Thymus (tissue), 14 donors: ENCODE measurements at places on chromosomes 12 and 14. TPM values are rescaled to one million over a fixed set of nuclear protein-coding genes. Genes with fewer than 3 reads are reported as not detected.

The RIPK3 gene
- polyA plus RNA-seq: 15.2 TPM

The NUMB gene
- polyA plus RNA-seq: 38.3 TPM

The C12orf54 gene
- polyA plus RNA-seq: 3.5 TPM

The SLC5A8 gene
- 0.55 TPM for polyA plus RNA-seq

The KRT79 gene
- polyA plus RNA-seq: 25.8 TPM

The TCL1B gene
- 0.14 TPM for polyA plus RNA-seq

The ZFYVE26 gene
- 6.2 TPM for polyA plus RNA-seq

The SLCO1B1 gene
- polyA plus RNA-seq: not detected

The TMPRSS12 gene
- polyA plus RNA-seq: not detected

The EFS gene
- 5.2 TPM for polyA plus RNA-seq

The RGS6 gene
- 0.80 TPM for polyA plus RNA-seq

The SERPINA4 gene
- 0.41 TPM for polyA plus RNA-seq

The NPAS3 gene
- polyA plus RNA-seq: 1.0 TPM

The GLS2 gene
- 2.6 TPM for polyA plus RNA-seq

The PIK3C2G gene
- polyA plus RNA-seq: 0.05 TPM

The BRF1 gene
- 29.8 TPM for polyA plus RNA-seq

The C12orf76 gene
- polyA plus RNA-seq: 21.5 TPM

The CELA1 gene
- 0.71 TPM for polyA plus RNA-seq

The E2F7 gene
- polyA plus RNA-seq: 0.80 TPM

The GTF2H3 gene
- 11.2 TPM for polyA plus RNA-seq

The FOXG1 gene
- polyA plus RNA-seq: 11.4 TPM

The NANOG gene
- 0.02 TPM for polyA plus RNA-seq

The ANKRD33 gene
- 0.02 TPM for polyA plus RNA-seq

The MSI1 gene
- 0.25 TPM for polyA plus RNA-seq

The MYF5 gene
- not detected for polyA plus RNA-seq

The POTEG gene
- polyA plus RNA-seq: 0.02 TPM

The WSCD2 gene
- 0.02 TPM for polyA plus RNA-seq

The GRIP1 gene
- polyA plus RNA-seq: 0.71 TPM

The KRT3 gene
- 1.0 TPM for polyA plus RNA-seq

The TRMT5 gene
- polyA plus RNA-seq: 6.3 TPM

The LRRC9 gene
- not detected for polyA plus RNA-seq

The LRTM2 gene
- 0.11 TPM for polyA plus RNA-seq

The GALNT8 gene
- polyA plus RNA-seq: 0.30 TPM

The TAS2R8 gene
- not detected for polyA plus RNA-seq

The SLC8A3 gene
- polyA plus RNA-seq: 0.16 TPM

The KRT73 gene
- 1.9 TPM for polyA plus RNA-seq

The BDKRB2 gene
- 1.1 TPM for polyA plus RNA-seq

The SLC25A47 gene
- polyA plus RNA-seq: 0.09 TPM

The SUSD6 gene
- polyA plus RNA-seq: 23.7 TPM

The TAS2R31 gene
- polyA plus RNA-seq: 0.75 TPM

The NFATC4 gene
- polyA plus RNA-seq: 79.8 TPM

The WNT5B gene
- 4.1 TPM for polyA plus RNA-seq

The KRT72 gene
- polyA plus RNA-seq: 12.0 TPM

The ADGRD1 gene
- 2.1 TPM for polyA plus RNA-seq

The TOMM20L gene
- not detected for polyA plus RNA-seq

The RAB15 gene
- 8.8 TPM for polyA plus RNA-seq

The DNAI7 gene
- 1.1 TPM for polyA plus RNA-seq

The KRT80 gene
- polyA plus RNA-seq: 4.8 TPM

The CISTR gene
- not detected for polyA plus RNA-seq

The CPNE8 gene
- 13.4 TPM for polyA plus RNA-seq
